ENCODE measurements at places on chromosomes 11 and 22.
A peak's percentile ranks its signal among the peaks of the same experiment; 100 is the strongest.

GRCh38 chr11:130945896-130946295 lies 29.6 kb upstream of the SNX19 start:
- DNase-seq: no peak

GRCh38 chr11:469684-470560 lies 19.8 kb downstream of the PTDSS2 start:
- DNase-seq: no peak

DNA sequence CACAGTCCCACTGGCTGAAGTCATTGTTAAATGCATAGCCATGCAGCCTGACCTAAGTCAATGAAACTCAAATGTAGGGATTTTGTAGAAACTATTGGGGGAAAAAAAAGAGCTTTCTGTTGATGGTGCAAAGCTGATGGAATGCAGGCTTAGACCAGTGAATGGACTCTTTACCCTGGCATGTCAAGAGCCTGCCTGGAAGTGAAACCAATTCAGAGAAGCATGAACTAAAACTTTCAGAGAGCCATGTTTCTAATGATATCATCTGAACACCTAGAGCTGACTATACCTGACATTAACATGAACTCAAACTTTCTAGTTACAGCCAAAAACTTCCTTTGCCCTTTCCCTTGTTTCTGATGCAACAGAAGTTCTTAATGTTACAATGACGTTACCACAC lies 89.0 kb downstream of the APIP start:
- no peak for DNase-seq

DNA sequence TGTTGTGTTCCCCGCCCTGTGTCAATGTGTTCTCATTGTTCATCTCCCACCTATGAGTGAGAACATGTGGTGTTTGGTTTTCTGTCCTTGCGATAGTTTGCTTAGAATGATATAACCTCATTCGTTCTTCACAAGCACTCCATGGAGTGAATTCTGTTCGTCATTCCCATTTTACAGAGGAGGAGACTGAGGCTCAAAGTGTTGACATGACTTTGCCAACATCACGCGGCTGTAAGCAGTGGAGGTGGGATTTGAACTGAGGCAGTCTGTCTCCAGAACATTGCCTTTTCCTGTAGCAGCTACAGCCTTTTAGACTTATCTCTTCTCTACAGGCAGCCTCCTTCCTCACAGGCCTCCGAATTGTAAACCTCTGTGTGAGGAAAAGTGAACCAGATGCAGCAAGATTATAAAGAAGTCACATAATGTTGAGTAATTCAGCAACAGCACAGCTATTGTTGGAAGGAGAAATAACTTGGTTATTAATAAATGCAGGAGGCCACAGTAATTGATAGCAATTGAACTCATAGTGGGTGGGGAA lies 74.6 kb downstream of the MYO18B start:
- no peak for DNase-seq

GRCh38 chr11:100753172-100753543 lies 66.1 kb downstream of the ARHGAP42 start:
- DNase-seq: no peak

GRCh38 chr22:19900707-19901436 lies 40.7 kb upstream of the COMT start:
- DNase-seq: no peak

- no peak for DNase-seq
Measured at GRCh38 chr11:15807827-15808226, 548.5 kb downstream of the SOX6 start.

DNA sequence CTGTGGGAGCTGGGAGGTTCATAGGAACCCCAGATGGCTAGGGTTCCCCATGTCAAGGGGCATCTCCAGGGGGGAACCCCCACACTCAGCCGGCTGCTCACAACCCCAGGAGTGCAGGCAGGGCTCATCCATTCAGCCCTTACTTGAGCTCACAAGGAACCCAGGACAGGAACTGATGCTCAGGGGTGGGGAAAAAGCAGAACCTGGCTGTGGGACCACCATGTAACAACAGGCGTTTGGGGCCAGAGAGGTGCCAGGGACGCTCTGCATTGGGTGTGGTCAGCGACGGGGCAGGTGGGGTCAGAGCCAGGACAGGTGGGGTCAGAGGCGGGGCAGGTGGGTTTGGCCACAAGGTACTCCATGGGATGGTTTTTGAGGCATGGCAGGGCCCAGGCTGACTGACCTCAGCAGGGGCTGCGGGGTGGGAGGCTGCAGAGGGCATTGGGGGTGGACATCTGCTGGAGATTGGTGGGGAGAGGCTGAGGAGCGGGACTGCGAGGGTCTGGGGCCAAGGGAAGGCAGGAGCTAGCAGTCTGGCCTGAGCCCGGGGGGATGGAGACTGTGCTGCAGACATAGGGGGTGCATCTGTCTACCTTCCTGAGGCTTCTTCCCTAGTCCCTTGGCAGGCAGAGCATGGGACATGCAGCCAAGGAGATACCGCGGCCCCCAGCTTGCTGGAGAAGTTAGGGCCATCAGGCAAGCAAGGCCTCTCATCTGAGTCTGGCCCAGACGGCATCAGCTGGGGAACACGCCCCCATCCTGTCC lies 34.0 kb upstream of the CARS1 start:
- DNase-seq: no peak

DNA sequence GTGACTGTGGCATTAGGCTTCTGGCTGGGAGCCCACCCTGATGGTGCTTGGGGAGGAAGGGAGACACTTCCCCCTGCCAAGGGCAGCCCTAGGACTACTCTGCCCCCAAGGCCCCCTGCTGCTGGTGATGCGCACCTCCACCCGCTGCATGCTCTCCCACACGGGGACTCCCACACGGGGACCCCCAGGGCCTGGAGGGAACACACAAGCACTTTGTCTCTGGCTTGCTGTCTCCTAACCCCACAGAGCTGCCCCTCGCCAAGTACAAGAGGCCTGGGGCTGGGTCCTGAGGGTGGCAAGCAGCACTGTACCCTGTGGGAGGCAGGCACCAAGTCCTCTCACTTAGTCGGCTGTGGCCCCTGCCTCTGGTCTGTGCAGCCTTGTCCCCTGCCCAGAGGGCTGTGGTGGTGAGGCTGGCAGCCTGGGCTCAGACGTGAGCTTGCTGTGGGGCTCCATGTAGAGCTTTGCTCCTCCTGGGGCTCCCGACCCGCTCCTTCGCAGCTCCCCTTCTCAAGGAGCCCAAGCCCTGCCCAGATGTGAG lies 7.9 kb downstream of the LRRC75B start:
- DNase-seq: no peak

GRCh38 chr11:61744181-61744580 lies 8.3 kb upstream of the MYRF start:
- no peak for DNase-seq

DNA sequence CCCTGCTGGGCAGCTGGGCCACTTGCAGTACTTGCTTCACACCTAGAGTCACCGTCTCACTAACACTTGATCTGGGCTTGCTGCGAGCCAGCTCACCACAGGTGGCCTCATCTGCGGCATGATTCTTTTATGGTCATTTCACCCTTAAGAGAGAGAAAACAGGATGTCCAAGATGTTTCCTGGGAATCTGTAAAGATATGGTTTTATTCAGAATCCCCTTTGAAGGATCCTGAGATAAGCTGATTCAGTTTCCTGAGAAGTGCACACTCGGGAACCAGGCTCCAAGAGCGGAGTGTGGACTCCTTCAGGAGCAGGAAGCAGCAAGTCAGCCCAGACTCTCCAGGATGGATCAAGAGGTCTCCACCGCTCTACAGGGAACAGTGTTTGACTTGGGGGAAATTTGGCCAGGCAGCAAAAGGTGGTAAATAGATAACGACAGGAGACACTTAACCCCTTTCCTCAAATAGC lies 21.8 kb upstream of the TP53AIP1 start:
- DNase-seq: no peak

DNA sequence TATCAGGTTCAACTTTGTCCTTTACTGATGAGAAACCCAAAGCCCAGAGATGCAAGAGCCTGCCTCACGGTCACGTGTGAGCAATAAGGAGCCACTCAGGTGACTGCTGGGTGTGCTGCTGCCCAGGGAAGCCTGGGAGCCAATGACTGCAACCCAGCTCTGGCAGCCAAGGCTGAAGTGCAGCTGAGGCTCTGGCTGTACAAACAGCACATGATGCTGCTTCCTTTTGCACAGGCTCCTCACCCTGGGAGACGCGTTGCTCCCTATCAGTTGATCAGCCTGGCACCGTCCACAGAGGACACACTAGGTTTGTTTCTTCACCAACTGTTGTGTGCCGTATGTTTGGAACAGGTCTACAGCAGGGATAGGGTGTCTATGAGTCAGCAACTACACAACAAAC lies 168.7 kb downstream of the EFCAB6 start:
- no peak for DNase-seq

DNA sequence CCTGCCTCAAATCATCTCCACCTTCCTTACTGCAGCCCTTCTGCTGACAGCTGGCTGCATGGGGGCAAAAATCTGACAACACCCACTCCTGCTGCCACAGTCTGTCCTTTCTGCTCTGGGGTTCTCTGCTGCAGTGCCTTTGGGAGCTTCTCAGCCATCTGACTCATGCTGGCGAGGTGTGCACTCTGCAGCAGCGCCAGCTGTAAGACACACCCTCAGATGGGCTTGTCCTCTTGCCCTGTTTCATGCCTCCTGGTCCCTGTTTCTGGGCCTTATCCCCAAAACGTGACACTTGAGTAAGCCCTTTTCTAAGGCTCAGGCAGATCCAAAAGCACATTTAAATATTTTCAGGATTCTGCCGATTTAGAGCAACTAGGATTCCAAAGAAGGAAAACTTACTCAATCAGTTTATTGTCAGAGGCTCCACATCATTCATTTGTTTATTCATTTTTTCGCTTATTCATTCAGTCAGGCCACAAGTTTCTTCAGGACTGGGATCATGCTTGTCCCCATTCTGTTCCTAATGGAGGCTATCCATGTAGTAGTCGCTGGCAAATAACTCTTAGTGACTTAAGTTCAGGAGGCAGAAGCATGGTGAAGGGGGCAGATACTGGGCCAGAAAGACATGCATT lies 60.2 kb downstream of the SMIM38 start:
- no peak for DNase-seq

DNA sequence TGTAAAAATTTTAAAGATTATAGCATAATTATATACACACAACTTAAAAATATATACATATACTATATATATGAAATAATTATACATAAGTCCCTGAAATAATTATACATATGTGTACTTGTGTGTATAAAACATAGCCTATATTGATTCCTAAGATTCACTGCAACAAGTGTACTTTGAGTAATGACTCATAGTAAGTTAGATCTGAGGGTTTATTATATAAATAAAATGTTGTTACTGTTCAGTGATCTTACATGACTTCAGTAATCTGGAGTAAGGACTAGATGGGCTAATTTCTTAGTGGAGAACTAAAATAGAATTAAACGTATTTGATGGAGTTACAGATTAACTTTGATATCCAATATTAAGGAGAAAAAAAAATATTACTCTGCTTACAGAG lies 350.5 kb downstream of the CNTN5 start:
- no peak for DNase-seq

GRCh38 chr11:130208241-130209127 lies 48.9 kb downstream of the ST14 start:
- DNase-seq: no peak

- no peak for DNase-seq
Measured at GRCh38 chr22:34841331-34841771, 224.6 kb upstream of the ISX start.

DNA sequence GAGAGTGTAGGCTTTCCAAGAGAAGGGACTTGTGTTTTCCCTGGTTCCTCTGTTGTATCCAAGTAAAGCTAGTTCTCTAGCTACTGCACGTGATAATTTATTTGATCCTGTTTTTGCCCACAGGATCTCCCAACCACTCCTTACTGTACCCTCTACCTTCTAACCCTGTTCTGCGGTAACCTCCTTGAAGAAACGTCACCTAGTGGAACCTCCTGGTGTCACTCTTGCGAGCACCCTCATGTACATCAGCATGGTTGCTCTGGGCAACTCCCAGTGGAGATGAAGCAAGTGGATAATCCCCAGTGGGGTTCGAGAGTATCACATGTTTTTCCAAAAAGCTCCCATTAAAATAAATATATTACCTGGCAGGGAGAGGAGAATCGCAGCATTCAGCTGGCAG lies 108.9 kb upstream of the CLMP start:
- no peak for DNase-seq

GRCh38 chr22:17269607-17270261 lies 50.5 kb upstream of the ADA2 start:
- no peak for DNase-seq

- DNase-seq: no peak
Measured at GRCh38 chr11:27456140-27456794, 16.3 kb downstream of the LGR4 start.

DNA sequence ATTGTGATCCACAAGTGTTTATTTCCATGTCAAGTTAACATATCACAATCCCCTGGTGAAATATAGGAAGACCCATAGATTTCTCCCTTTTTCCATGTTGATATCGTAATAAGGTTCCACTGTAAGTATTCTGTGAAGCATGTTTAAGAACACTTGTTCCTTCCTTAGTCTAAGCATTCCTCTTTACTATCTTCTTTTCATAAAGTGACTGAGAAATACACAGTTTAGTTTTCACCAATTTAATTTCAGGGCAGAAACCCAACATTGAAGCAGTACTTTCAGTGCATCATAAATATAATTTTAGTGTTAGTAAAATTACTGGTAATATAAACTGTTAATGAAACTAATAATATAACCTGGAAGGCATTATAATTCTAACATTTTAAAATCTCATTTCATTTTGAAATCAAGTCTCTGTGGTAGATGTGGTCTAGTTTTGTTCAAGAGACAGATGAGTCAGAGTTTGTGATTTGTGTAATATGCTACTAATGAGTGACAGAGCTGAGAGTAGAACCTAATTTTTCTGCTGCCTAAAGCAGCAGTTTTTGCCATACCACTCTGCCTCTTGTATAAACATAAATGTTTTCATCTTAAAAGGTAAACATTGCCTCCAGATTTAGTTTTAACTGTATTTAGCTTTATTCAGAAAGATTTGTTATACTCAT lies 79.4 kb downstream of the ATM start:
- DNase-seq: peak; percentile 26

GRCh38 chr11:85767246-85767945 lies 43.5 kb downstream of the SYTL2 start:
- DNase-seq: no peak

- no peak for DNase-seq
Measured at GRCh38 chr11:127392575-127392974, 392.0 kb upstream of the KIRREL3 start.

DNA sequence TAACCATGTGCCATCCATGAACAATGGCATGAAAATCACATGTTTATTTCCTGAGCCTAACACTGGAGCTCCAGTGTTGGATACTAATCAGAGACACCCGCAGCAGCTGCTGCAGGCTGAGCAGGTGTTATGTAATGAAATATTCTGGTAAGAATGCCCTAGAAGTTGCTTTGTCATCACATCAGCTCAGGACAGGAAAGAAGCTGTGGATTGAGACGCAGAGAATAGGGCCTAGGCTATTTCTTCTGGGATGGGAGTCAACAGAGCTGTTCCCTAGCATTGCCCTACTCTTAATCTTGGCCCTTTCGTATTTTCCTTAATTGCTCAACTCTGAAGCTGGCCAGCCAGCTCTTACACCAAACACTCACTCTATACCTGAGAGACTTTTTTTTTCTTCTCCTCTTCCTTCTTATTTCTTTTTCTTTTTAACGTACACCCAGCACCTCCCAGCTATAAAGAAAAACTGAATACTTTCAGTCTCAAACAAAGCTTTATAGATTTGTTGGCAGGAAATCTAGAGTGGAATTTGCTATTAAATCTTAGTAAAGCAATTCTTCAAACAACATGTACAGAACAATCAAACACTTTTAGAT lies 31.9 kb downstream of the RASSF10 start:
- no peak for DNase-seq

Measured in RKO (cell line).